ENCODE measurements at places on chromosomes 5 and 9. TPM values are rescaled to one million over a fixed set of nuclear protein-coding genes. Genes with fewer than 3 reads are reported as not detected.

CDH9 gene
- not detected for total RNA-seq

CBY3 gene
- total RNA-seq, result not detected

SH3GL2 gene
- not detected for total RNA-seq

TRIM7 gene
- 21.6 TPM for total RNA-seq

CCL27 gene
- total RNA-seq, result not detected

PCDHGB1 gene
- total RNA-seq, result 3.9 TPM

FLT4 gene
- 20.9 TPM for total RNA-seq

CYLC2 gene
- not detected for total RNA-seq

CER1 gene
- not detected for total RNA-seq

SLC2A6 gene
- total RNA-seq, result 3.7 TPM

CNTNAP3 gene
- 14.7 TPM for total RNA-seq

- no peak for DNase-seq
Measured at GRCh38 chr5:28548856-28549255, 1510.5 kb upstream of the CDH9 start.

DNA sequence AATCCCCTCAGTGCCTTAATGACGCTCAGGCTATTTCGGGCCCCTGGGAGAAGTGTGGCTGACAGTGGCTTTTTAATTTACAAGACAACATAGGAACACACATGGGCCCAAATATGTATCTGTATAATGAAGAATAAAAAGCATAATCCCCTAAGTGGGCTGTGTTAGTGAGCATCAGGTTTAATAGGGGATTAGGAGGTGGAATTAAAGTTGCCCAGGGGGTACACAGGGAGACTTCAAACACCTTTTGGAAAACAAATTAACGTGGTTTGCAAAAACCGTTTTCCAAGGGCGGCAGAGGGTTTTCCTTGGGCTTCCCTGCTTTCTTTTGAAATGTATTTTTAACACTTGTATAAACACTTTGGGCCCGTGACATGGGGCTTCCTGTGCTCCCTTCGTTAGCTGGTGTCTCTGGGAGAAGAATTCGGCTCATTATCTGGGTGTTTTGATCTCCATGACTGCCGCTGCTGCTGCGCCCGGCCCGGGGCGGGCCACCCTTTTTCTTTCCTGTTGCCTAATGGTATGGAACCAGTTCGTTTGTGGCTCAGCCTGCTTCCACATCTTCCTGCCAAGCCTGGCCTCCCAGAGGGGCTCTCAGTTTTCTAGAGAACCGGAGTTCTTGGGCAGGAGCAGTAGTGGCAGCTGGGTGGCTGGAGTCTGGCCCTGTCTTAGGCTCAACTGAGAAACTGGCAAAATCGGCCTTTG, 173.0 kb downstream of the MACROH2A1 start:
- DNase-seq, result no peak

DNA sequence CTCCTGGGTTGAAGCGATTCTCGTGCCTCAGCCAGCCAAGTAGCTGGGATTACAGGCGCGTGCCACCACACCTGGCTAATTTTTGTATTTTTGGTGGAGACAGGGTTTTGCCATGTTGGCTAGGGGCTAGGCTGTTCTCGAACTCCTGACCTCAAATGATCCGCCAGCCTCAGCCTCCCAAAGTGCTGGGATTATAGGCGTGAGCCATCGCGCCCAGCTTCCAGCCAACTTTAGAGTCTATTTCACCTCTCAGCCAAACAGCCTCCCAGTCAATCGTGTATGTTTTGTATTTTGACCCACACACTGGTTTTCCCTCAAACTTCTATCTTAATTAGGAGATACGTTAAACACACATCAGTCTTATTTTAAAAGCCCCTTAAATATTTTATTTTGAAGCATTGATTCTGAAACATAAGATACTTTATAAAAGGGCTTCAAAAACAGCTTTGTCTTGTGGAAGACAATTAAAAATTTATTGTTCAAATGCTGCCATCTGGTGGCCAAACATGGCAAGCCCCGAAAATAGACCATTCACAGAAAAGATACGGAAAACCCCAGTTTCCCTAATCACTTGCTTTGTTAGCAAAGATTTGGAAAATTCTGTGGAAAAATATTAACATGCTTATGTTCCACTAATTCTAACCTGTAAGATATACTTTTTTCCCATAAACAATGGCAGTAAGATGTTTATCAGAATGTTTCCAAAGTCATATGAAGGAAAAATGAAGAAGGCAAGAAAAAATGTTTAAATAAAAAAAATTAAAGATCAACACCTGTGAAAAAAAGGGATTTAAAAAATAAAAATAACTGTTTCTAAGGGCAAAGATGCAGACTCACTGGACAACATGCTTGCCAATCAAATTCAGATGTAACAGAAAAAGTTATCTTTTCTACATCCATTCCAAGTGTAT, 33.1 kb downstream of the APTX start:
- DNase-seq, result no peak

- no peak for DNase-seq
Measured at GRCh38 chr5:178544166-178544834, 45.9 kb downstream of the COL23A1 start.

DNA sequence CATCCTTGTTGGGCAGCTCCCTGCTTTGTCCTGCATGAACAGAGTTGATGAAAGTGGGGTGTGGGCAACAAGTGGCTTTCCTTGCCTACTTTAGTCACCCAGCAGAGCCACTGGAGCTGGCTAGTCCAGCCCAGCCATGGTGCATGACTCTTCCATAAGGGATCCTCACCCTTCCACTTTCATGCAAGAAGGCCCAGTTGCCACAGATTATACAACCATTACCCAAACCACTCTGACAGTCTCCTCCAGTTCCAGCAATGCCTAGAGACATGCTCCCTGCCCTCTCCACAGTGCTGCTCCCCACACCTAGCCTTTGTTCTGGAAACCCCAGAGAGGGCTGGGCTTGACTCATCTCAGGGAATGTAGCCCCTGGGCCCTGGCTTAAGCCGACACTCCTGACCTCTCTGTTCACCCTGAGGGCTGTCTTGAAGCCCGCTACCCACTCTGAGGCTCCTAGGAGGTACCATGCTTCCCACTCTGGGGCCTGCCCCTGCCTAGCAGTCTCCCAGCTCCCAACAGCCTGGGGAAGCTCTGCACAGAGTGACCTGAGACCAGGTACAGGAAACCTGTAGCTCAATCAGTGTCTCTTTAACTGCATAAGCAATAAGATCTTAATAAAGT, 3.9 kb downstream of the SLC35A4 start:
- DNase-seq, result no peak

- DNase-seq, result no peak
Measured at GRCh38 chr5:318341-318897, 3.1 kb upstream of the AHRR start.

GRCh38 chr5:156585999-156586398, 259.0 kb downstream of the SGCD start:
- DNase-seq, result no peak

DNA sequence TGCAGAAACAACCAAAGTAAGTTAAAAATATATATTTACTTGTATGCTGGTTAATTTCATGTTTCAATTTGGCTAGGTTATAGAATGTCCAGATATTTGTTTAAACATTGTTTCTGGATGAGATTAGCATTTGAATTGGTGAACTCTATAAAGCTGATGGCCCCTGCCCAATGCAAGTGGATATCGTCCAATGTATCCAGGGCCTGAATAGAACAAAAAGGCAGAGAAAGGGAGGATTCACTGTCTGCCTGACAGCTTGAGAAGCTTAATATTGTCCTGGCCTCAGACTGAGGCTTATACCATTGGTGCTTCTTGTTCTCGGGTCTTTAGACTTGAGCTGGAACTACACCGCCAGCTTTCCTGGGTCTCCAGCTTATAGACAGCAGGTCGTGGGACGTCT, 446.7 kb upstream of the ACTBL2 start:
- no peak for DNase-seq

GRCh38 chr5:67673180-67673579, 476.6 kb upstream of the CD180 start:
- no peak for DNase-seq

GRCh38 chr5:138659561-138659960, 84.4 kb upstream of the HSPA9 start:
- DNase-seq, result no peak

- DNase-seq, result peak; percentile 77
Measured at GRCh38 chr9:114006155-114006550, 71.9 kb downstream of the AMBP start.

DNA sequence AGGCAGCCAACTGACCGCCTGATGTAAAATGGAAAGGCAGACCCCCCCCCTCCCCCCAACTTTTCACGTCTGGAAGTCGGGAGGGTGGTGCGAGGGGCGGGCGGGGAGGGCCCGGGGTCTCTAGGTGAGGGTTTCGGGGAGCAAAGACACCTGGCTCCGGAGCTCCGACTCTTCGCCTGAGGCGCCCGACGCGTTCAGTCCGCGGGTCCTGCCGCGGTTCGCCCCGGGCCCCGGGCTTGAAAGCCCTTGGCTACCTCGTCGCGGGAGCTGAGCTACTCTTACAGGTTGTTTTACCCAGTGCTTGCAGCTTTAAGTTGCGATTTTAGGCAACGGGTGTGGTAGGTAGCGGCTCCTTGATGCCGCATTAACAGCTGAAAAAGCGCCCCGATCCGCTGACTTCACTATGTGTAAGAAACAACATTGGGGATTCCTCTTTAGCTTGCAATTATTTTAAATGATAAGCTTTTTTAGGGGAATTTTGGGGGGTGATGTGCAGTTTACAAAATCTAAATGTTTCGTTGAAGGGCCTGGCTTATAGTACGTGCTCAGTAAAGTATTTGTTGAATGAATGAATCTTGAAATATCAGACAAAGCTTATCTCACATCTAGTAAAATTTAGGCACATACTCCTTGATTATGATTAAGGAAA, 722 bp downstream of the CDC42SE2 start:
- no peak for DNase-seq

DNA sequence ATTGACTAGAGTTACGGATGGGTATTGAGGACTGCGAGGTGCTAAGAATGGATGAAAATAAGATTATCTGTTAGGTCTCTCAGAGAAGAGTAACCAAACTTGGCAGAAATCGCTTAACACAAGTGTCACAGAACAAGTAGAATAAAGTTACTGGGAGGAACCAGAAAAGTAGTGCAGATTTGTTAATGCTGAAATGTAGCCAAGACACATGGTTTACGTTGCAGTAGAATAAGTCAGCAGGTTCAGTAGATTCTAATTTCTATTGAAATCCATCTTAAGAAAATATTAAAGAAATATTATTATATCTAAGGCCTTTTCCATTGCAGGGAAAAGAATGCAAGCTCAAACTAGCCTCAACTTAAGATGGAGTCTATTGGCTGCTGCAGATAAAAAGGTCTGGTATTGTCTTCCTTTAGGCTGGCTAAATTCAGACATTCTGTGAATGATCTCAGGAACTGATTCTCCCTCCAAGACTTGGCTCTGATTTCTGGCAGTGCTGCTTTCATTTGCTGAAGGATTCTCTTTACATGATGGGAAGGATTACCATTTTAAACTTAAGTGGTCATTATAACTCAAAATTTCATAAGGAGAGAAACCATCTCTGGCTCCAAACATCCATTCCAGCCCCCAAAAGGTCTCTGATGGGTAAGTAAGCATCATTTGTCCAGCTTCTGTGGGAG, 314.9 kb downstream of the MARCHF11 start:
- DNase-seq, result no peak

- no peak for DNase-seq
Measured at GRCh38 chr5:6915574-6915973, 202.3 kb downstream of the TENT4A start.

DNA sequence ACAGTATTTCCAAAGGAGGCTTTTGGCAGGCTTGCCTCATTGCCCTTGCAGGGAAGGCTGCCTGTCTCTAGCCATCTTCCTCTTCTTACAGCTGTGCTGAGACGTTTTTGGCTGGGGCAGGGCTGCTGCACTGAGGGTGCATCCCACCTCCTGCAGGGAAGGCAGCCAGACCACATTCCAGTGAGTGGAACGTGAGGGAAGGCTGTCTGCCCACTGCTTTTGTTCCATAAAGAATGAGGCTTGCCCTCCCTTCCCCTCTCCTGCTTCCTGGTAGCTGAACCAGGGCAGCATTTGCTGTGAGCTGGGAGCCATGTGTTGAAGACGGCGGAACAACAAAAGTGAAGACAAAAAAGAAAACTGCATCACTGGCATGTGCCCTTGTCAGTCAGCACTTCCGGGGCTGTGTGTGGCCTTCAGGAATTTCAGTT, 16.8 kb downstream of the MGAT1 start:
- peak; percentile 77 for DNase-seq

DNA sequence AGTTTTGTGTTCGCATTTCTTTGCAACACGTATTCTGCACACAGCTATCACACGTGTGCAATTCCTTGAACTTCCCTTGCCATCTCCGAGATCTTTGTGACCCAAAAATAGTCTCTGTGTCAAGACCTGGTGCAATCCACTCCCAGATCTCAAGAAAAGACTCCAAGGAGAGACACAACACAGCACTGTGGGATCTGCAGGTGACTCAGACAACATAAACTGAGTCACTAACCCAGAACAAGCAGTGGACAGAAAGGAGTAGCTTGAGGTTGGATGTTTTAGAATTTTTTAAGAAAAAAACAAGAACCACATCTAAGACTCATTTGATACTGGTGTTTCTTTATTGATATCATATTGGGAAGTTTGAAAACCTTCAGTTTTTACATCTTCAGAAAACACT, 396.9 kb downstream of the AGTPBP1 start:
- DNase-seq, result no peak

DNA sequence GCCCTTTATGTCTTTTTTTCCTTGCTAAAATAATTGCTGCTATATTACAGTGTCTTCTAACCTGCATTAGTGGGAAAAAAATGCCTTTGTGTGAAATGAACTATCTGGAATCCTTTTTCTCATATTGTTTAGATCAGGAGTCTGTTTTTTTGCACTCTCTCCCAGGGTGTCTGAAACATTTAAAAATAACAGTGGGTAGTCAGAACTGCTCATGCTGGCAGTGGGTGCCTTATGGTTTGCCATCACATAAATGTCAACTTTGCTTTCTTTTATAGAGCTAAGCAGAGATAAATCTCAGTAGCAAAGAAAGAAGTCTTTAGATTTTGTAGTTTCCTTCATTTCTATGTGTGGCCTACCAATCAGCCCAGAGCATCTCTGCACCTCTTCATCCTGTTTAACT, 347.8 kb upstream of the RGMB start:
- no peak for DNase-seq

GRCh38 chr5:45279109-45279508, 417.1 kb downstream of the HCN1 start:
- no peak for DNase-seq

DNA sequence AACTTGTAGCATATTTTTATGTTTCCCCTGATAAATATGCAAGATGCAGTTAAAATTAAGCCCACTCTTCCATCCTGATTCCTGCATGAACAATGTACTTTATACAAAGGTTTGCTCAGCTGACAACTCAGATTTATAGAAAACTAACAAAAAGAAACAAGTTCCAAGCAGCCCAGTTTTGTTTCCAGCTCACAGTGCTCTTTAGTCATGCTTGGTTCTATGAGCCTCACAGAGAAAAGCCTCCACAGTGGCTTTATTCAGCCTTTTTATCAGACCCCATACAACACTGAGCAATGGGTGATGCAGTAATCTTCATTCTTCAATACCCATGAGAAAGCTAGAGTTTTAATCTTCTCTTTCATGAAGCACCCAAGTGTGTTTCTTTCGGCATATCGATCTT, 329.6 kb downstream of the SLCO4C1 start:
- DNase-seq, result no peak
